B cell (primary cell): ENCODE measurements at places on chromosomes 1 and 21.

DNA sequence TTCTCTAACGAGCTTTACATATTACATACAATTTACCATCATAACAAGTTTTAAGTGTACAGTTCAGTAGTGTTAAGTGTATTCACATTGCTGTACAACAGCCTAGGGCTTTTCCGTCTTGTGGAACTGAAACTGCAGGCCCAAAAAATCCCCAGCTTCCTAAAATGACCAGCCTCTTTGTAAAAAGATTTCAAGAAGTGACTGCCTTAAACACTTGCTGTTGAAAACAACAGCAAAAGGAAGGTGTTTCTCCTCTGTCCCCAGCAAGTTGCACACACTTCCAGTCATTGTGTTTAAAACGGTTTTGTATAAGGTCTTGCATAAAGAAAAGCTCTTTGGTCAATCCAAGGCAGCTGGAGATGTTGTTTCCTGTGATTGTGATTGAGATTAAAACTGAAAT is 16.0 kb upstream of the GBP1 start:
- H3K27ac ChIP-seq = peak overlapping the region; percentile 70
- DNase-seq = peak; percentile 65
- no peak overlapping the region for H3K4me3 ChIP-seq
- peaks cover 7% of the 10 kb centered on the region for H3K4me1 ChIP-seq
- no peaks in the 10 kb centered on the region for H3K36me3 ChIP-seq

DNA sequence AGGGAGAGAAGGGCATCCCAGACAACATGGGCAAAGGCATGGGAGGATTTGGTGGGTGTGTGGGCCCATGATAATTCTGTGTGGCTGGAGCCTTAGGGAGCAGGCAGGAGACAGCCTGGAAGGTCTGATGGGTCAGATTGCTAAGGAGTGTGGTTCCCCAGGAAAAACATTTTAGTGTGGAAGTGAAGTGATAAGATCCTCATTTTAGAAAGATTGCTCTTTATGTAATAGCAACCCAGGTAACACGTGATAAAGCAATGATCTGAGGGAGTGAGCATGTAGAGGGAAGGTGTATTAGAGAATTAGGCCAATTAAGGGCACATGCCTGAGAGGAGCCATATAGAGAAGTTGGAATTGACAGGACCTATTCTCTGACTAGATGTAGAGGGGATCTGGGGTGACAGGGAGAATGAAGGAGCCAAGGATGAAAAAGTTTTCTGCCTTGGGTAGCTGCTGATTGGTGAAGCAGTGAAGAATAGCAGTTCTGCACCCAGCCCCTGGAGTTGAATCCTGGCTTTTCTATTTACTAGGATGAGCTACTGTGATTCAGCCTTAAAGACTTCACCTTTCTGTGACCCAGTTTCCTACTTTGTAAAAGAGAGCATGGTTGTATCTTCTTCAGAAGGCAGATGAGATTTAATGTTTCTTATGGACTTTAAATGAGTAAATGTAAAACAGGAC is 18.7 kb upstream of the SLAMF6 start:
- no peaks in the 10 kb centered on the region for H3K27me3 ChIP-seq
- H3K36me3 ChIP-seq = no peaks in the 10 kb centered on the region
- no peak overlapping the region for H3K4me3 ChIP-seq
- H3K27ac ChIP-seq = peak overlapping the region; percentile 90

GRCh38 chr1:117540532-117540931 is 65.3 kb upstream of the TENT5C start:
- H3K36me3 ChIP-seq = no peaks in the 10 kb centered on the region
- H3K4me1 ChIP-seq = peaks cover 21% of the 10 kb centered on the region
- H3K27me3 ChIP-seq = no peaks in the 10 kb centered on the region
- H3K27ac ChIP-seq = no peak overlapping the region

DNA sequence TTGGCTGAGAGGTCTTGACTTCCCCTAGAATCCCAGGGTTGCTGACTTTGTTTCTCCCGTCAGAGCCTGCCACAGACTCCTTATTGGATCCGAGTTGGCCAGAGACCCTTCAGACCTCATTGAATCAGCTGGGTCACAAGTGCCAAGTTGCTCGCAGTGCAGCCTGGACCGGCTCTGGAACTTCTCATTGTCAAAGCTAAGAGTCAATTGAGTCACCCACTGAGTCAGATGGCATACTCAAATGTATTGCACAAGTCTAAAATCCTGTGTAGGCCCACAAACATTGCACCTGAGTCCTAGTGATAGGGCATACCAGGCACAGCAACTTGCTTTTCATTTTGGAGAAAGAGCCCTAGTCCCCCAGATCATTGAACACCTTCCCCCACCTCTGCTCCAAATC is 20.4 kb upstream of the SCAF4 start:
- H3K36me3 ChIP-seq = no peaks in the 10 kb centered on the region
- no peak overlapping the region for H3K4me3 ChIP-seq

GRCh38 chr1:110857964-110858948 is 14.7 kb upstream of the CD53 start:
- H3K4me1 ChIP-seq = peaks cover 36% of the 10 kb centered on the region
- H3K27me3 ChIP-seq = no peaks in the 10 kb centered on the region
